Inflammatory macrophage treated with lipopolysaccharide for 4 hours (primary cell): ENCODE measurements at places on chromosomes 4 and X.

DNA sequence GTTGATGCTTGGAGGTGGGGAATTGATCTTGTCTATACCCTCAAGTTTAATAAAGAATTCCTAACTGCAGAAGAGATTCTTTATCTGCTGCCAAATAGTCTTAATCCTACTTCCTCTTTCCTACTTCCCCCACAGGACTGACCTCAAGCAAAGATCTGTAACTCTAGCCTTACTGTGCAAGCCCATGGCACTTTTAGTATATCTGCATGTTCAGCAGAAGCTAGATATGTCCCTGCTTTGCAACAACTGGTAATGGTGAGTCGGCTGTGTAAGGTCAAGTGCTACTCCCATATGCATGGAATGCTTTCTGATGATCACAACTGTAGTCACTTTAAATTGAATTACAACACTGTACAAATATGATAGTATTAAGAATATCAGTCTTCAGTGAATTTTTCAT is 26.3 kb upstream of the PDS5A start:
- DNase-seq: peak; percentile 82

DNA sequence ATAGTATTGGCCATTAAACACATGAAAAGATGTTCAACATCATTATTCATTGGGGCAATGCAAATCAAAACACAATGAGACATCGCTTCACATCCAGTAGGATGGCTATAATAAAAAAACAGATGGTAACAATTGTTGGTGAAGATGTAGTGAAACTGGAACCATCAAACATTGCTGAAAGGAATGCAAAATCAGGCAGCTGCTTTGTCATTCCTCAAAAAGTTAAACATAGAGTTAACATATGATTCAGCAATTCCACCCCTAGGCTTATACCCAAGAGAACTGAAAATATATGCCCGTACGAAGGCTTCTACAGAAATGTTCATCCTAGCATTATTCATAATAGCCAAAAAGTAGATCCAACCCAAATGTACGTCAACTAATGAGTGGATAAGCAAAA is 144.0 kb upstream of the NAP1L5 start:
- no peak for DNase-seq

GRCh38 chr4:185134307-185134869 is 8.7 kb upstream of the SLC25A4 start:
- DNase-seq: peak; percentile 65

DNA sequence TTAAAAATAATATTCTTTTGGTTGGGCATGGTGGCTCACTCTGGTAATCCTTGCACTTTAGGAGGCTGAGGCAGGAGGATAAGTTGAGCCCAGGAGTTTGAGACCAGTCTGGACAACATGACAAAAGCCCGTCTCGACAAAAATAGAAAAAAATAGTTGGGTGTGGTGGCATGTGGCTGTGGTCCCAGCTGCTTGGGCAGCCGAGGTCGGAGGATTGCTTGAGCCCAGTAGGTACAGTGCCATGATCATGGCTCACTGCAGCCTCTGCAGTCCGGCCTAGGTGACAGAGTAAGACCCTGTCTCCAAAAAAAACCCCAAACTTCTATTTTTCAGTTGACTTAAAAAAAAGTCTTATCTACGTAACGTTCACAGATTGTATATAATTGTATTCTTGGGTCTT is 23.9 kb downstream of the UBE2K start:
- DNase-seq: no peak

GRCh38 chr4:41569961-41570360 is 32.0 kb downstream of the LIMCH1 start:
- DNase-seq: no peak

GRCh38 chr4:103359900-103360299 is 161.8 kb upstream of the CENPE start:
- no peak for DNase-seq

GRCh38 chr4:1451752-1452122 is 45.5 kb upstream of the NKX1-1 start:
- no peak for DNase-seq

DNA sequence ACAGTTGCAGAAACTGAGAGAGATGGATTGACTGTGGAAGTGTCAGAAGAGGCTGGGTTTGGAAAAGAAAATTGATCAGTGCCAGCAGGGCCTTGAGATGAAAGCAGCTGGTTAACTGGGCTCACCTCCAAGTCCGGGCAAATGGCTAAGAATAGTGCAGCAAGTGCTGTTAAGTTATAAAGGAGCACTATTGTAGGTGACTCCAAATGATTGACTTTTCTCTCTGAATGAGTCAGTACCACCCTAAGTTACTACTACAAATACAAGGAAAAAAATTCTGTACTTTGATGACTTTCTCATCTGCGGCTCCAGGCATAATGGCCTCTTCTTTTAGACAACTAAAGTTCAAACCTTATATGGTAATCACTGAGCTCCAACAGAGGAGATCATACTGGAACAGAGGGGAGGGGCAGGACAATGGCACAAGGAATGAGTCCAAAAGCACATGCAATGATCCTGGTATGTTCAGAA is 733.4 kb upstream of the INTU start:
- DNase-seq: no peak

GRCh38 chr4:177163532-177163931 is 146.1 kb upstream of the NEIL3 start:
- DNase-seq: no peak

- peak; percentile 11 for DNase-seq
Measured at GRCh38 chr4:722169-722725, 16.6 kb downstream of the PCGF3 start.

DNA sequence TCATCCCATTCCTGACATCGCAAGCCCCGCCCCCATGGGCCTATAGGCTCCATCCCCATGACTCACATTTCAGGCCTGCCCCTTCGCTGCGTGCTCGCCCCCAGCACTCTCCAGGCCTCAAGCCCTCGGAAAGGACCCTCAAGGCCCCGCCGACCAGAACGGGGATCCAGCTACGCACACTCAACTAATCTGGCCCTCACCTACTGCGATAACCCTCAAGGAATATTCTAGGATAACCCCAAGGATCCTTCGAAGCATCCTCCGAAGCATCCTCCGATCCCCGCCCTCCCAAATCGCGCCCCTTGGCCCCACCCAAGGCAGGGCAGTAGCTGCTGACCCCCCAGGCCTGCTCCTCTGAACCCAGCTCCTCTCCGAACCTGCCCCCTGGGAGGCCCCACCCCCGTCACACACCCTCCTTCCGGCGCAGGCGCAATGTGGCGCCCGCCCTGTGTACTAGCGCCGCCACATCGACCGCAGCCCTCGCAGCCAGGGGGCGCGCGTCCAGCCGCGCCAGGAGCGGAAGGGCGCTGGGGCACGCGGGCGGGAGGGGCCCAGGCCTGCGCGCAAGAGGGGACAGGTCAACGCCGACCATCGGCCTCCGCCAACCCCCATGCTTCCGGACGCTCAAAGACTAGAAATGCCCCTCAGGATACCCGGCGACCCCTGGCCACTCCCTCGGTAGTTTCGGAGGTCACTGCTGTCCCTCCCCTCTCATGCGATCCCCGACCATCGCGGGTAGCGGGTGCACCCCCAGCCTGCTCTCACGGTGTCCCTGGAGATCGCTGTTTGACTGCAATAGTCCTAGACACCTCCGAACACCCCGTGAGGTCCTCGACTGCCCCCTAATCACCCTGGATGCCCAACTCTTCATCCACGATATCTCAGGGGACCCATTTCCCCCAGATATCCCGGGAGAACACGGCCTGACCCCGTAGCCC is 6.4 kb upstream of the MAGIX start:
- DNase-seq: peak; percentile 81

DNA sequence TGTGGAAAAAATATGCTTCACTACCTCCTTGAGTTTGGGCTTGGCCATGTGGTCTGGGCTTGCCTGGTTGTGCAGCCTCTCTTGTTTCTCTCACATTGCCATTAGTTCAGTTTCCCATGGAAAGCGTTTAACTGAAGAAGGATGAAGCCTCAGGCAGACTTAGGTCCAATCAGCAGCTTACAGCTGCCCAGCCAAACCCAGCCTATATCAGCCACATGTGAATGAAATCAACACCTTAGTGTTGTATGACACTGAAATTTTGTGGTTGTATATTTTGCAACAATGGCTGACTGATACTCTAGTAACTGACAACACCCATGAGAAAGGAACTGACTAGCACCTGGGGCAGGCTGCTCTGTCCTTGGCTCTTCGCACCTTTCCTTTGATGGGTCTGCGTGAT is 81.2 kb downstream of the KLF8 start:
- no peak for DNase-seq

- DNase-seq: no peak
Measured at GRCh38 chr4:67332627-67333026, 212.7 kb downstream of the CENPC start.

GRCh38 chrX:108439426-108439942 is at the start of gene COL4A5:
TSS of gene COL4A5 (plus strand) at chrX:108439838. CDS start at chrX:108440126, 288 bp downstream.
- no peak for DNase-seq

GRCh38 chrX:47373198-47373597 is 2.8 kb downstream of the ZNF157 start:
- no peak for DNase-seq

- no peak for DNase-seq
Measured at GRCh38 chr4:5004496-5004895, 14.8 kb downstream of the CYTL1 start.

DNA sequence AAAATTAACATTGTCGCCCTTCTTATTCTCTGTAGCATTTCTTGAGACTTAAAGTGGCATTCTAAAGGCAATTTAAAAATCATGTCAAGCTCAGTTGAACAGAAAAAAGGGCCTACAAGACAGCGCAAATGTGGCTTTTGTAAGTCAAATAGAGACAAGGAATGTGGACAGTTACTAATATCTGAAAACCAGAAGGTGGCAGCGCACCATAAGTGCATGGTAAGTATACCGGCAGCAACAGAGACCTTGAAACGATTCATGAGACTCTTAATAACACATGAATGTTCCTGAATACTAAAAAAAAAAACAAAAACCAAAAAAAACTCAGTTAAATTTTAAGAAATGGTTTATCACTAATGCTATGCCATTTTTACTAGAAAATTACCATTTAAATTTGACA is 82.4 kb upstream of the HPRT1 start:
- peak; percentile 49 for DNase-seq

- DNase-seq: no peak
Measured at GRCh38 chrX:124341396-124342132, 4.8 kb upstream of the SH2D1A start.

DNA sequence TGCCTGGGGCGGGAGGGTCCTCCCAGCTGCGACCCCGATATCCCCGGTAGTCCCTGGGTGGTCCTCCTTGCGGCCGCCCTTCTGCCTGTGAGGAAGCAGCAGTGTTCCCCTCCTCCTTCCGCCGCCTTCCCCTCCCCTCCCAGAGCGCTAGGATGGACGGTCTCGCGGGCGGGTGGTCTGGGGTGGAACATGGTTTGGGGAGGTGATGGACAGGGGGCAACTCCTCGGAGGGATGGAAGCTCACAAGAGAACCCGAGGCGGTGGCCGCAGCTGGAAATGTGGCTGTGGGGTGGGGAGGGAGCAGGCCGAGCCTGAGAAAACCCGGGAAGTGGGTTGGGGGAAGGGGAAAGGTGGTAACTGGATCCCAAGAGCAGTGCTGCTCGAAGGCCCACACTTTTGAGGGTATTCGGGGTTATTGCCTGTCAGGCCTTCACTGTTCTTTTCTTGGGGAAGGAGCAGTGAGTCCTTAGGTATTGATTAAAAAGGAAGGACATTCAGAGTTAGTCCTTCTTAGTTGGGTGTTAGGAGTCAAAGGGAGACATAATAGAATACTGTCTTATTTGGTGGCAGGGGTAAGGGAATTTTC is 581 bp downstream of the UBE2K start:
- no peak for DNase-seq

DNA sequence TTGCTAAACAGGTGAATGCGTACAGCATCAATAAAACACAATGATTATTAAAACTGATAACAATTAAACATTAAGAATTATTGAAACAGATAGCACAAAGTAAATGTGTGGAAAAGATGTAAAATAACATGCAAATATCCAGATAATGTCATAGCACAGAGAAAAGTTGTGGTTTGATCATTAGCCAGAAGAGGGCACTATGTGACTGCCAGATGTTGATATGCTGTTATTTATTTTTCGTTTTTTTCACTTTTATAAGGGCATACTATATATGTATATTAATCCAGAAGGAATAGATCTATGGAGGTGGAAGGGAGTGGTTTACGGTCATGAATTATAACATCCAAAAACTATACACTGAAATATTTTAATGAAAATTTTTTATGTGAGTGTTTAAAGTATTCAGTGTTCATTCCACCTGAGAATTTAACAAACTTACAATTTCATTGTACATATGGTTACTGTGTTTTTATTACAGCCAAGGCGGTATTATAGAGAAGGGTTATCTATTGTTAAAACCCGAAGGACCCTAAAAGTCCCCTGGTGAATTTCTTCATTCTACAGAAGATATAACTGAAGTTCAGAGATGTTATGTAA is 211.9 kb upstream of the UGT8 start:
- DNase-seq: peak; percentile 18

DNA sequence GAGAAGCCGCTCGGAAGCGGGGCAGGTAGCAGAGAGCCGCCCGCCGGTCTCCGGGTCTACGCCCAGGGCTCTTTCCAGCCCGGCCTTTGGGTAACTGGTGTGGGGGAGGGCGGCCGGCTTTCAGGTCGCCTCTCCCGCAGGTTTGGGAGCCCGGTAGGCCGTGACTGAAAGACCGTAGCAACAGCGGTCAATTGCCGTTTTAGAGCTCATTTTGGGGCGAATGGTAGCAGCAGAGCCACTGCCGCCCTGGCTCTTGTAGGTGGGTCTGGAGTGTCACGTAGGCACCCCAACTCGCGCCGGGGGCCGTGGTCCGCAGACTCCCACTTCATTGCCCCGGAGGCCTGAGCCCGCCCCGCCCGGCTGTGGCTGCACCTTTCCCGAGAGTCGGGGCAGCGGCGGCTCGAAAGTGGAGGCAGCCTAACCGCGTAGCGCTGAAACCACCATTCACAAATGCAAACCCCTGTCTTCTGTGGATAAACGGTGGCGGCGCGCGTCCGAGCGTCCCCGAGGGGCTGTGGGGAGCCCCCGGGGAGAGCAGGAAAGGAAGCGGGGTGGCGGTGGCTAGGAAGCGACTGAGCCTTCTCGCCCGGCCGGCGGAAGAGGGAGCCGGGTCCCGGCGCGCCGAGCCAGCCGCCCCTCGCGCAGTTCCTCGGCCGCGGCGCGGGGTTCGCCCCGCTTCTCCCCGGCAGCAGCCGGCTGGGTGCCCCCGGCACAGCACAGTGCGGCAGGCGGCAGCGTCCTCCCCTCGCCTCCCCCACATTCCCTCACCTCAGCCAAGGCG is 2185.1 kb upstream of the TENM3 start:
- peak; percentile 6 for DNase-seq

- no peak for DNase-seq
Measured at GRCh38 chr4:94660614-94661013, 97.1 kb upstream of the BMPR1B start.

DNA sequence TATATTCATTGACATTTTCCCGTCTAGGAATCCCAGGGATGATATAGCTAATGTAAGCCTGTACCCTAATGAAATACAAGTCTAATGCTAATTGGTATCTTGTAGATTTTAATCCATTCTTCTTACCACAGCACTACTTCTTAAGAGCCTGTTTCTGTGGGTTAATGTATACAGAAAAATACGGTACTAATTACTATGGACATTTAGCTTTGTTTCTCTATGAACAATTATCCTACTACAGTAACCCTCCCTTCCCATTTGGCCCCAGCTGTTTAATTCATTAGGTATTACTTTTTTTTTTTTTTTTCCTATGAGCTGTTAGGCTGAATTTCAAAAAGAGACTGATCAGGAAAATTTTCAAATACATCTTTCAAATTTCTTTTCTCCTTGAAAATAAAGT is 245.1 kb upstream of the SLC7A11 start:
- no peak for DNase-seq
